Neural progenitor cell (in vitro differentiated cells): ENCODE measurements at places on chromosomes 13 and 19. TPM values are rescaled to one million over a fixed set of nuclear protein-coding genes. Genes with fewer than 3 reads are reported as not detected.

- DNase-seq, result peak; percentile 94
- H3K4me1 ChIP-seq, result peaks cover 21% of the 10 kb centered on the region
- peak overlapping the region; percentile 22 for H3K27ac ChIP-seq
Observed at GRCh38 chr19:18292810-18293641, 11.6 kb upstream of the JUND start.

DNA sequence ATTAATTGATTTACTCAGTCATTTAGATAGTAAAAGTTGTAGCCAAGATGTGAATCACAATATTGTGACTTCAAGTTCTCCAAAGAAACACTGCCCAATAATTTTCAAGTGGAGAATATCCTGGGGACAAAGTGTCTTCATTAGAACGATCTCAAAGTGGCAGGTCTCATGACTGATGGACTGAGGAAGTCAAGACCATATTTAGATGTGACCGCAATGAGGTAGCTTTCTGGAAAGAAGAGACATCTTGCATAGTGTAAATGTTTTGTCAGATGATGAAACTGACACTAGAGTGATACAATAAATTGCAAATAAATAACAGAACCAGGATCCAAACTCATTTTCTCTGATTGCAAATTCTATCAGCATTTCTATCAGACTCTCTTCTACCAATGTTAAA is 1476.9 kb downstream of the EFNB2 start:
- H3K36me3 ChIP-seq, result no peaks in the 10 kb centered on the region
- no peak for DNase-seq
- H3K4me3 ChIP-seq, result no peak overlapping the region
- no peaks in the 10 kb centered on the region for H3K4me1 ChIP-seq

DNA sequence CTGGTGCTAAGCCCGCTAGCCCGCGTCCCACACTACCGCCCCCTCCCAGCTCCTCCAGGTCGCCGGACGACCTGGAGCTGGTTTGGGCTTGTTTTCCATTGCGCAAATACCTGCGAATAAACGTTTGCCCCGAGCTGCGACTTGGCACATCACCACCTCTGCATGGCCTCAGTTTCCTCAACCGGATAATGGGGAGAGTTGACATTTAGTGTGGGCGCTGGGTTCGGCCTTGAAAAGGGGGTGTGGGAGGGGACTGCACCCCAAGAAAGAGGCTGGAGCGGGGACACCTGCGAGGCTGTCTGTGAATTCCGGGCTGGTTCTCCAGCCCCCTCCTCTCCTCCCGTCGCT is 11.0 kb upstream of the JUND start:
- no peaks in the 10 kb centered on the region for H3K36me3 ChIP-seq
- H3K27me3 ChIP-seq, result no peaks in the 10 kb centered on the region
- no peak for DNase-seq
- peak overlapping the region; percentile 55 for H3K4me3 ChIP-seq

DNA sequence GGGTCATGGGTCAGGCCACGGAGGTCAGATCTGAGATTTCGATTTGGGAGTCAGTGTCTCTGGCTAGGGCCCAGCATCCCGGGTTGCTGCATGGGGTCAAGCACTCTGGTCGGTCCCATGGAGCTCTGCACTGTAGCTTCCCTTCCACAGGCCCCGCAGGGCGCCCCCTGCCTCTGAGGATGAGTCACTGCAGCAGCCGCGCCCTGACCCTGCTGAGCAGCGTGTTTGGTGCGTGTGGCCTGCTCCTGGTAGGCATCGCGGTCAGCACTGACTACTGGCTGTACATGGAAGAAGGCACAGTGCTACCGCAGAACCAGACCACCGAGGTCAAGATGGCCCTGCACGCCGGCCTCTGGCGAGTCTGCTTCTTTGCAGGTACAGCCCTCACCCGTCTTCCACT is 3.6 kb downstream of the CACNG7 start:
- H3K4me1 ChIP-seq, result peaks cover 9% of the 10 kb centered on the region
- H3K27ac ChIP-seq, result no peak overlapping the region
- peak; percentile 51 for DNase-seq

DNA sequence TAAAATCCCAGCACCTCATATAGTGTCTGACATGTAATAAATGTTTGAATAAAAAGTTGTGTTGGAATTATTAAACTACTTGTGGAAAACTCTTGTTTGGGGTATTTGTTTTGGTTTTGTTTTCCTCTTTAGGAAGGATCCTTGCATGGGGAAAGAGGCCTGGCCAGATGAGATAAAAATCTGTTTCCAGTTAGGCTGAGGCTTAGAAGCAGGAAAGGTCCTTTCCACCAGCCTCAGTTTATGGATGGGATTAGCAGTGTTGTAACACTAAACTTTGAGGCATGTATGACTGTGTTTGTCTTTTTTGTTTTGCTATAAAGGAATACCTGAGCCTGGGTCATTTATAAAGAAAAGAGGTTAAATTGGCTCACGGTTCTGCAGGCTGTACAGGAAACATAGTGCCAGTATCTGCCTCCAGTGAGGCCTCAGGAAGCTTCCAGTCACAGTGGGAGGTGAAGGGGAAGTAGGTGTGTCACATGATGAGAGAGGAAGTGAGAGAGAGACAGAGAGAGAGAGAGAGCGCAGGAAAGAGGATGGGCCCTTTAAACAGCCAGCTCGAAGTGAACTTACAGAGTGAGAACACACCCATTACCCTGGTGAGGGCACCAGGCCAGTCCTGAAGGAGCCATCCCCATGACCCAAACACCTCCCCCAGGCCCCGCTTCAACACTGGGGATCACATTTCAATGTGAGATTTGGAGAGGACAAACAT is 21.6 kb downstream of the SPATA13 start:
- no peaks in the 10 kb centered on the region for H3K27me3 ChIP-seq
- peaks cover 4% of the 10 kb centered on the region for H3K4me1 ChIP-seq
- H3K4me3 ChIP-seq, result no peak overlapping the region
- no peak for DNase-seq
- no peaks in the 10 kb centered on the region for H3K36me3 ChIP-seq

- H3K27me3 ChIP-seq, result no peaks in the 10 kb centered on the region
- peaks cover 6% of the 10 kb centered on the region for H3K4me1 ChIP-seq
- no peak overlapping the region for H3K27ac ChIP-seq
- H3K4me3 ChIP-seq, result no peak overlapping the region
- H3K36me3 ChIP-seq, result no peaks in the 10 kb centered on the region
Observed at GRCh38 chr13:46374710-46375109, 12.3 kb downstream of the RUBCNL start.

DNA sequence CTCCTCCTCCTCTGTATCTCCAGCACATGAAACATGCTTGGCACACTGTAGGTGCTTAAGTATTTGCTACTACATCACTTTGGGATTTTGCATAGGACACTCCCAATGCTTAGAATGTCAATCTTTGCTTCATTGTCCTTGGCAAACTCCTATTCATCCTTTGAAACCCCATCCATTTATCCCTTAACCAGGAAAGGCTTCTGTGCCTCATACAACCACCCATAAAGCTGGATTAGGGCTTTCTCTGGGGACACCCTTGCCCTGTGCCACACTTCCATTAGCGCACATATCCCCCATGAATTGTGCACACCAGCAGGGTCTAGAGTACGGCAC is 5.8 kb upstream of the EPS8L1 start:
- no peaks in the 10 kb centered on the region for H3K36me3 ChIP-seq
- DNase-seq, result no peak
- H3K27me3 ChIP-seq, result peaks cover 100% of the 10 kb centered on the region
- no peak overlapping the region for H3K4me3 ChIP-seq
- H3K27ac ChIP-seq, result no peak overlapping the region

DNA sequence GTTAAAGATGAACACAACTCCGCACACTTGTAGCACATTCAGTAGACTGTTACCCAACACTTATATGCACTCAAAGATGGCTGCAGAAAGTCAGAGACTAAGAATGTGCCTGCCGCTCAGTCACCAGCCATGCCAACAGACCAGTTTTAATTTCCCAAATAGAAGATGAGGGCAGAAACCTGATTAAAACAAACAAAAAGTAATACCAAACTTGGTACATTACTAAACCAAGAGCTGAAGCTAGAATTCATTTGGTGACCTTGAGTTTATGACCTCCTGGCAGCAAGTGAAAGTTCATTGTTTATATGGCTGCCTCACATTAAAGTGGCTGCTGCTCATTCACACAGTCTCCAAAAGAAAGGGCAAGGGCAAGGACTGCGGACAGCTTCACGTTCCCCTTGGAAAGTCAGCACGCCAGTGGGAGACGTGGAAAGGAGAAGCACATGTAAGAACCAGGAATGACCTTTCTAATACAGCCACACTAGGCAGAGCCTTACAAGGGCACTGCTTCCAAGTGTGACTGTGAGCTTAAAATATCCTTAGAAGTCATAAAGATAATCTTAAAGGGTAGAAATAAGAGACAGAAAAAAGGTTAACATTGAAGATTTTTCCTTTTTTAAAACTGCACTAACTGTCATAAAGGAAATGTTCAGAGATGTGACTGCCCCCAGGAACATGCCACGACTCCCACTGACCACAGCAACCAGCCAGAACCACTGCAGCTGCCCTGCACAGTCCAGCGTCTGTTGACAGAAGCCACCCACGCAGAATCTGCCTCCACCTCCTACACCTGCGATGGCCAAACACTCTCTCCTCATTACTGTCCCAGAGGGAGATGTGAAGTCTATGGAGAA is 73.5 kb downstream of the STK24 start:
- no peak overlapping the region for H3K27ac ChIP-seq
- H3K4me1 ChIP-seq, result peaks cover 34% of the 10 kb centered on the region
- H3K36me3 ChIP-seq, result no peaks in the 10 kb centered on the region
- no peaks in the 10 kb centered on the region for H3K27me3 ChIP-seq
- no peak overlapping the region for H3K4me3 ChIP-seq
- no peak for DNase-seq

DNA sequence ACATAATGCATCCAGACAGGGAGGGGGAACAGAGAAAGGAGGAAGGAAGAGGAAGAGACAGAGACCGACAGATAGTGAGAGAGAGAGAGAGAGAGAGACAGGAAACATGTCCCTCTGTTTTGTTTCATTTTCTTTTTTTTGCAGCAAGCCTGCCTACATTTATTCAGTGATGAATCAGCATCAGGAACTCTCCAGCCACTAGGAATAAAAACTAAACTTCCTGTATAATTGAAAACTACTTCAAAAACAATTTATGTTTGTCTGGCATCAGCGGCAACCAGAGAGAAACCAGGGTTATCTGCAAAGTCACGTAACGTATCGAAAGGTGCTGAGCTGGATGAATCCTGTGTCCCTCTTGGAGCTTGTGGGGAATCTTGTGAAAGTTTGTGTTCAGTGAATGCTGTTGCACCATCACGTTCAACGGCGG is 148.6 kb upstream of the SOX21 start:
- H3K36me3 ChIP-seq, result no peaks in the 10 kb centered on the region
- H3K27me3 ChIP-seq, result no peaks in the 10 kb centered on the region
- no peak overlapping the region for H3K27ac ChIP-seq

GRCh38 chr13:66483712-66484111 is 746.4 kb downstream of the PCDH9 start:
- DNase-seq, result no peak
- H3K27ac ChIP-seq, result no peak overlapping the region
- no peaks in the 10 kb centered on the region for H3K27me3 ChIP-seq

DNA sequence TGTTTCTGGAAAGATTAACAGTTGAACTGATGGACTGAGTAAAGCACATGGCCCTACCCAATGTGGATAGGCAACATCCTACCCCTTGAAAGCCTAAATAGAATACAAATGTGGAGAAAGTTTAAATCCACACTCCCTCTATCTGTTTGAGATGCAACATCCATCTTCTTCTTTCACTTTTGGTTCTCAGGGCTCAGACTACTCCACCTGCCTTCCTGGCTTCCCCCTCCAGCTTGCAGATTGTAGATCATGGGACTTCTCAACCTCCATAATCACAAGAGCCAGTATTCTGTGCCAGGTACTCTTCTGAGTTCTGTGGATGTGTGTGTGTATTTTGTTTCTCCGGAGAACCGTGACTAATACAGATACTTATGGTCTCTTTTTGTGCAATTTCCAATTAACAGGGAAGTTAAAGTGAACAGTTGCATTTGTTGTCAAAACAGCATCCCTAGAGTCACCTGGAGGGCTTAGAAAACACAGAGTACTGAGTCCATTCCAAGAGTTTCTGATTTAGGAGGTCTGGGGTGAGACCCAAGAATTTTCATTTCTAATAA is 590.3 kb upstream of the MIR17HG start:
- no peaks in the 10 kb centered on the region for H3K4me1 ChIP-seq
- no peak overlapping the region for H3K27ac ChIP-seq
- no peaks in the 10 kb centered on the region for H3K27me3 ChIP-seq
- DNase-seq, result no peak
- H3K4me3 ChIP-seq, result no peak overlapping the region
- H3K36me3 ChIP-seq, result no peaks in the 10 kb centered on the region

DNA sequence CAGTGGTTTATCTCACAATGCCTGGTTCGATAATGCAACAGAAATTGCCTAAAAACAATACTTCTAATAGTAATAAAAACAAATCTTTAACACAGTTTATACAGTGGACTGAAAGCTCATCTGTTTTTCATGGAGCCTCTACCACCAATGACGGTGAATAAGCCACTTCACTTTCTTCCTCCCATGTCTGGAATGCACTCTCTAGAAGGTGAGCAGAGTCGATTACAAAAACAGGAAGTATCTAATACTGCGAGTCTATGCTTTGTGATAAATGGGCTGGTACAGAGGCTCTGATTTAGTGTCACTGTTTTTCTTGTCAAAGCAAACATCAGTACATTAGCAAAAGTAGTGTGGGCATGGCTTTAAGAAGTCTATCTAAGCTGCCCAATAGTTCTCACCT is 1348.6 kb upstream of the SLC10A2 start:
- H3K27ac ChIP-seq, result no peak overlapping the region
- no peak for DNase-seq
- no peaks in the 10 kb centered on the region for H3K36me3 ChIP-seq
- H3K4me1 ChIP-seq, result no peaks in the 10 kb centered on the region
- H3K4me3 ChIP-seq, result no peak overlapping the region
- no peaks in the 10 kb centered on the region for H3K27me3 ChIP-seq

- no peak for DNase-seq
- H3K27me3 ChIP-seq, result no peaks in the 10 kb centered on the region
- H3K4me1 ChIP-seq, result peaks cover 8% of the 10 kb centered on the region
- H3K4me3 ChIP-seq, result no peak overlapping the region
- H3K27ac ChIP-seq, result no peak overlapping the region
Observed at GRCh38 chr19:34306213-34306661, 51.9 kb downstream of the GARRE1 start.

DNA sequence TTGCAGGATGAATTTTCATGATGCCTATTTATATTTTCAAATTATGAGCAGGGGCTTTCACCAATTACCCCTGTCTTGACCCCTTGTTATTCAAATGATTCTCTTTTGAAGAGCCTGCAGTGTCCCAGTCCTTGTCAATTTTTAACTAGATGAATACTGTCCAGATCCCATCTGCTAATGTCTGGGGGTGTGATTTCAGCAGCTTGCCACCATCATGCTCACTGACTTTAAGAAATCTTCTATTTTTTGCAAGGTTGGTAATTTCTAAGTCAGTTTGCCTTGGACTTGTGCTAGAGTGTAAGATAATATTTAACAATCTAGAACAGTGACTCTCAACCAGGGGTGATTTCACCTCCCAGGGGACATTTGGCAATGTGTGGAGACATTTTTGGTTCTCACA is 106.0 kb downstream of the CACNA1A start:
- no peaks in the 10 kb centered on the region for H3K27me3 ChIP-seq
- no peak for DNase-seq
- H3K27ac ChIP-seq, result no peak overlapping the region
- no peak overlapping the region for H3K4me3 ChIP-seq

- no peaks in the 10 kb centered on the region for H3K27me3 ChIP-seq
- H3K4me3 ChIP-seq, result no peak overlapping the region
- H3K4me1 ChIP-seq, result peaks cover 34% of the 10 kb centered on the region
Observed at GRCh38 chr13:25752957-25753551, 298.8 kb downstream of the SHISA2 start.

The KIR3DL2 gene
- not detected in 2 replicates for total RNA-seq

The ZNF784 gene
- total RNA-seq, result 3.9 and 12.5 TPM in 2 replicates

The ADGRE2 gene
- 0.28 and 0.34 TPM in 2 replicates for total RNA-seq

The RYR1 gene
- 0.60 and 2.2 TPM in 2 replicates for total RNA-seq

The RPS5 gene
- 1,938 and 2,407 TPM in 2 replicates for total RNA-seq

The RFPL4AL1 gene
- total RNA-seq, result not detected in 2 replicates

The ZNF221 gene
- total RNA-seq, result 12.2 and 14.0 TPM in 2 replicates

The SYT3 gene
- 0.41 and 1.1 TPM in 2 replicates for total RNA-seq

The ZNF729 gene
- total RNA-seq, result not detected in 2 replicates

The TSSK6 gene
- 4.6 and 7.0 TPM in 2 replicates for total RNA-seq
